ENCODE measurements at places on chromosomes 1 and 21.

DNA sequence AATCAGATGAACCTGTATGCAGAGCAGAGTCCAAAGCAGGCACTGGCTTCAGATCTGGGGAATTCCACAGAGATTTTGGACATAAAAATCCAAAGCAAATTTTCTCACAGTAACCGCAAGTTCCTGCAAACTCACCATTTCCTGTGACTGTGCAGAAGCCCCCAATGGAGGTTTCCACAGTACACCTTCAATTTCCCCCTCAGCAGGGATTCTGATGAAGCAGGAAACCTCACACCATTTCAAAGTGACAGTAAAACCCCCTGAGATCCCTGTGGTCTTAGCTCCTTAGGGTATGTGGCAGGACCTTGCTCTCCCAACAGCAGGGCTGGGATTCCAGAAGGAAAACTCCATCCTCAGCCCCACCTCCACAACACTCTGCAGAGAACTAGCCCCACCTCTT is 6.0 kb upstream of the TGFBR3 start:
- DNase-seq: no peak

GRCh38 chr1:200916152-200916551 is 21.5 kb downstream of the INAVA start:
- DNase-seq: no peak

GRCh38 chr1:54016343-54017282 is 1.4 kb downstream of the LDLRAD1 start:
- DNase-seq: no peak

DNA sequence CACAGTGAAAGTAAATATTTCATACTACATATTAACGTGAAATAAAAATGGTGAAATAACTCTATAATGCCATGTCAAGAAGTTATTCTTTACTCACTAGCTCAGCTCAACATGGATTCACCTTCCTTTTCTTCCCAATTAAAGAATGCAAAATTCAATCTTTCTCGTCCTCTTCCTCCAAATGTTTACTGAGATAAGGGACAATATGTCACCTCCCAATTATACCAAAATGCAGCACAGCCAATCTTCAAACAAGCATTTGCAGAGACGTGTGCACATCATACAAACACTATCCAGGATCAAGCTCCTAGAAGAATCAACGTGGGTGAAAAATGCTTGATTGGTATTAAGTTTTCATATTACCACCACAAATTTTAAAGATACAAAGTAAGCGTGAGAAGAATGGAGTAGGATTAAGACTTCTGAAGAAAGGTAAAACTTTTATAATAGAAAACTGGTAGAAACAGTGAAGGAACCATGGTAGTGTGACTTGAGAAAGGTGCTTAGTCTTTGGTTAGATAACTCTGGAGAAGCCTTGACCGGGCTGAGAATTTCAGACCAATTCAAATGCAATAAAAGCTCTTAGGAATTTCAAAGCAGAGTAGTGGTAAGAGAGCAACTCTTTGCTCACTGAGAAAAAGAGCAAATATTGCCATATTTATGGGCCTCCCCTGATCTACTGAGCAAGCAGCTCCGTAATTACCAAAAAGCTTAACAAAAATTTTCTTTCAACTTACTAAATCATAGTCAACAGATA is 7.2 kb downstream of the PTP4A2 start:
- DNase-seq: no peak

GRCh38 chr1:99672038-99672437 is 26.1 kb downstream of the PALMD start:
- DNase-seq: no peak

GRCh38 chr1:220990427-220991339 is 111.4 kb downstream of the HLX start:
- no peak for DNase-seq

GRCh38 chr1:103353391-103353790 is 172.1 kb upstream of the RNPC3 start:
- no peak for DNase-seq

- DNase-seq: no peak
These were observed 306.3 kb upstream of the DUSP10 start for GRCh38 chr1:222048094-222048595.

DNA sequence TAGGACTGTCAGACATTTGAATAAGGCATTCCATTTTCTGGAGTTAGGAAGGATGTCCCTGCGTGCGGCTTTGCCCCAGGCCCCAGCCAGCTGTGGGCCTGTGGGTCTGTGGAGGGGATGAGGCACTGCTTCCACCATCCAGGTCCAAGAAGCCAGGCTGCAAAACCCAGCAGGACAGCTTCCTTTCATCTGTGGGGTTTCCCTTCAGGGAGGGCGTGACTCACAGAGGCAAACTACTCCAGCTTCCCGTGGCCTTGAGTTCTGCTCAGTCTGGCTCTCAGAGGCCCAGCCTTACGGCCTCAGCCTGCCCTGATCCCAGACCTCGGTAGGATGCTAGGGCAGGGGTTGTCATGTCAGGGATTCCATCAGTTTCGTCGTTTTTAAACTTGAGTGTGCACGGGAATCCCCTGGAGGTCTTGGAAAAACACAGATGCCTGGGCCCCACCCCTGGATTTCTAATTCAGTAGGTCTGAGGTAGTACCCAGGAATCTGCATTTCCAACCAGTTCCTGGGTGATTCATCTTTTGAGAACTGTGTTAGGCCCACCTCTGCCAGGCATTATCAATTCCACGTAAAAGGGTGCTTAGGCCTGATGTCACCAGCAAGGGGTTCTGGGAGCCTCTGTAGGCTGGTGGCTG is 32.3 kb upstream of the TENT5C start:
- no peak for DNase-seq

- DNase-seq: no peak
These were observed 34.1 kb downstream of the TMCO4 start for GRCh38 chr1:19765623-19766022.

DNA sequence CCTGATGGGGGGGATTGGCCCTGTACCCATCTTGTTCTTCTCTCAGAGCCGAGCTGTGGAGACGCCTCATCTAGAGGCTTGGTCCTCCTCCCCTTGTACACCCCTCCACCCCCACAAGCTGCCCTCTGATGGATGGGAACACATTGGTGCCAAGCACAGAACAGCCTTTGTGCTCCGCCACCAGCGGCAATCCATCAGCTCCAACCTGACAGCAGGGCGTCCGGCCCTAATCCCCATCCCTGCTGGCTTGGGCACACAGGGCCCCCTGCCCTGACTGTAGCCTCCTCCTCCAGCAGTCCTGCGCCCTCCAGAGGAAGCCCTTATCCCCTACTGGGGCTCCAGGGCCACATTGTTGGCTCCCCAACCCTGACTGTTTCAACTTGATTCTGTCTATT is 3.8 kb upstream of the MYOG start:
- DNase-seq: no peak

DNA sequence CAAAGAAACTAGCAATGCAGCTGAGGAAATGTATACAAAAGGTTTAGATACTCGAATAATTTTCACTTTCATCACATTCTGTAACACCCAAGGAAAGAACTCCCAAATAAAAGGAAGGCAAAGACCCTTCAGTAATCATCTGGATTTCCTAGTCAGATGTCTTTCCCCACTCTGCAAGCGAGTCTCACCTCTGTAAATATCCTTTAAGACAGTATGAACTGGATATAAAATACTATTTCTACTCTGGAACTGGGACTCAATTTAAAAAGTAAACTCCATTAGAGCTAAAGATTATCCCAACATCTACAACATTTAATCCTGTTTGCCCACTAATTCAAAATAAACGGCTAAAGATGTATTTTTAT is 27.0 kb downstream of the C2CD2 start:
- DNase-seq: no peak

DNA sequence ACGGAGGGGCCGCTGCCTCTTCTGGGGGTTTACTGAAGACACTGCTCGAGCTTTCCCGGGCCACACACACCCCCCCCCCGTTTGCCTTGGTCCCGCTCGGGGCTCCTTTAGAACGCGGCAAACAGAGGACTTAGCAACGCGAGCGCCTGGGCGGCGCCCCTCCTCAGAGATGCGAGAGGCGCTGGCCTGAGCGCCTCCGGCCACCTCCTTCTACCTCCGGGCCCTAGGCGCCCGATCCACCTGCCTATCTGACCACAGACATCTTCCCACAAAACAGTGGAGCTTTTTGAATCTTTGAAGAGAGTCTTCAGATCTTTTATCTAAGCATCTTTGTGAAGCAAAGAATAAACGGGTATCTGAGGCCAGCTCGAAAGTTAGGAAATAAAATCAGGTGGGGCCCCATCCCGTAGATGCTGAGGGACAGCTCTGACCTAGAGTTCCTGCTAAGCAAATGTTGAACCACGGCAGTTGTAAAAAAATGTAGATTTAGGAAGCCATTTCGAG is 436 bp upstream of the TTLL7 start:
- DNase-seq: no peak

DNA sequence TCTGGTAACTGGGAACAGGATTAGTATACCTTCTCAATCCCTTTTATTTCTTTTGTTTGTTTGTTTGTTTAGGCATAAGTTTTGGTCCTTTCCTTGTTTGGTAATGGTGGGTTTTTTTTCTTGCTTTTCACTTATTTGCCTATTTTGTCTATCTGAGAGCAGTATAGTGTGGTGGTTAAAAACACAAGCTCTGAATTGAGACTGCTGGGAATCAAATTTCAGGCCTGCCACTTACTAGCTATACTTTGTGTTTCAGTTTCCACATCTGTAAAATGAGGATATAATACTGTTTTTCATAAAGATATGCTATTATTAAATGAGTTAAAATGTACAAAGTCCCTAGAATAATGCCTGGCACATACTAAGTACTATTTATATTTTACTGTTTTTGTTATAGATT is 81.6 kb upstream of the IVNS1ABP start:
- DNase-seq: no peak

DNA sequence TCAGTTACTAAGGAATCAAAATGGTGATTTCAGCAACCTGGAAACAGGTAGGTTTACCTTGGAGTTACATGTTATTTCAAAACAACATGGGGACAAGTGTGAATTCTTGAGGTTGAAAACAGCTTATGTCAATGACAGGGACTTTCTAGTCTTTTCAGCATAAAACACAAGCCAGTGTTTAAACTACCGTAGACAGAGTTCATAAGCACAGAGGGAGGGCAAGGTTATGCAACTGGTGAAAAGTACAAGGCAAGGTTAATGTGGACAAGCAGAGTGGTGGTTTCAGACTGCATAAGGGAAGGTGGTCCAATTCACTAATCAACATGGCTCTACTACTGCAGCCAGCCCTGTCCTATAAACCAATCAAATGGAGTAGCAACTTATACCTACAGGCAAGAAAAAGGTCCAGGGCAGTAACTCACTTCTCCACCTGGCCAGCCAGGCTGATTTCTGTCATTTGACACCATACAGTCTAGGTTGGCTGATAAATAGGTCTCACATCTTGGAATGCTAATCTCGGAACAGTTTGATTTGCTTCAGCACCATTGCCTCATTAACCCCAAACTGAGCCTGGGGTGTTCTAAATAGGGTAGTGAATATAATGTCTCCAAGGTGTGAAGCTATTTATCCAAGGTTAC is 250.3 kb upstream of the PROX1 start:
- DNase-seq: no peak

- no peak for DNase-seq
These were observed 43.4 kb downstream of the WASF2 start for GRCh38 chr1:27446496-27447020.

- no peak for DNase-seq
These were observed 8.1 kb downstream of the COL18A1 start for GRCh38 chr21:45412909-45413611.

DNA sequence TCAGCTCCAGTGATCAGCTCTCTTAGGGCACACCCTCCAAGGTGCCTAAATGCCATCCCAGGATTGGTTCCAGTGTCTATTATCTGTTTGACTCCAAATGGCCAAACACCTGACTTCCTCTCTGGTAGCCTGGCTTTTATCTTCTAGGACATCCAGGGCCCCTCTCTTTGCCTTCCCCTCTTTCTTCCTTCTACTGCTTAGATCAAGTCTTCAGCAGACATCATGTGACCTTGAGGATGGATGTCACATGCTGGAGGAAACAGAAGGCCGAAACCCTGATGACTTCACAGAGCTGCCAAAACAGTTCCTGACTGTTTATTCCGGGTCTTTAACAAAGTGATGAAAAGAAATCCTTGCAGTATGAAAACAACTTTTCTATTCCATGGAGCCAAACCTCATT is 24.4 kb upstream of the WDR26 start:
- no peak for DNase-seq

DNA sequence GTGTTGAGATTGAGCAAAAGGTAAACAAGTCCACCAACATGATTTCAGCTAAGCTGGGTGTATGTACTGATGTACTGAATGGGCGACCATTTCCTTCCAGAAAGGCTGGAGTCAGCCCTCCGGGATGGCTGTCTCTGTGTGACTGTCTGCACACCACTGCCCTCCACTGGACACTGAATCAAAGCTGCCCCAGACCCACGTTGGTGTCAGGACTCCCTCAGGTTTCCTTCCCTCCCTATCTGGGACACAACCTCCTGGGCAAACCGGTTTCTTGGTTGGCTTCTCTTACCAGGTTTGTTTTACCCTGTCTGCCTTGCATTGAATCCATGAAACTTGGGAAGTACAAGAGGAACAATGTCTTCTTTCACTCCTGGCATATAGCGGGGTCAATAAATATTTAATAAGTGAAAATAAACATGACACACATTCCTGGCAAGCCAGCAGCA is 5.3 kb upstream of the SRP9 start:
- DNase-seq: no peak

DNA sequence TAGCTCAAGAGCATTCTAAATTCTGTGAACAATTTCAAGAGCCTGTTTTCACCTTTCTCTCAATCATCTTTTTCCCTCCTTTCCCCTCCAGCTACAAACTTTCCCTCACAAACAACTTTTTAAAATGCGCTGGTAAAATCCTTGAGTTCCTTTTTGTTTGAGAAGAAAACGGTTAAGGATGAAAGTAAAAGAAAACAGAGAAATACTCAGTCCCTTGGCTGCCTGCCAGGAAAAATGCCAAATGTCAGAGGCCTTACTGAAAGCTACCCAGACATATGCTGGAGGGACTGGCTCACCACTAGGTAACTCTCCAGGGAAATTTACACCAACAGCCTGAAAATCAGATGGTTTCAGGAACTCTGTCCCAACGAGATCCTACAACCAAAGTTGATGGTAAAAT is 11.0 kb upstream of the SERBP1 start:
- no peak for DNase-seq

DNA sequence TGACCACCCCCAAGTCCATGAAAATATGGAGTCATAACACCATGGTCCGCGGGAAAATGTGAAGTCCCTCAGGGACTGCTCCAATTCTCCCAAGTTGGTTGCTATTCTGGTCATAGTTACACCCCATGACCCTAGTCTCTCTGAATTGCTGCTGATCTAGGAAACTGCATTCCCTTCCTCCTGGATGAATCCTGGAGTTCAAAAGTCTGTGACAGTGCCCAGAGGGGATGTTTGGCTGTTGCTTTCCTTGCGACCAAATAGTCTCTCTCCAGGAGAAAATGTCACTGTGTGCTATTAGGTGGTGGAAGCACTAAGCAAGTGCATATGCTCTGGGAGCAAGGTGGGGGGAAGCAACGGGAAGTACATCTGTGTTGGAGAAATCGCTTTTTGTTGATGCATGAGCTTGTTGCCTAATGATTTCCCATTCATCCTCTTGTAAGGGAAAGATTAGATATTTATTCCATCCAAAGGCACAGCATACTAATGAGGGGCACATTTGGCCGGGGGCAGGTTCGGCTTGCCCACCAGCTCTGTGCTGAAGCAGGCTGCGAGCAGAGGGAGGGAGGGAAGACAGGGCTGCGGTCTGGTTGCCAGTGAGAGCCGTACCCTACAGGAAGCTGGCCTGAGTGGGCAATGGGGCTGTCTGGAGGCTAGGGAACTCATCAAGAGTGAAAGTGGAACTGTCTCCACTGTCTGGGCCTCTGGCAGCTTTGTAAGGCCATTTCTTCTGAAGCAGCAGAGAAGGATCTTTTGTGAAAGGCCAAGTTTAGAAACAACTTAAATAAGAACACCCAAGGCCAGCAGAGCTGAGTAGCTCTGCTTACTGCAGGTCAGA is 27.2 kb downstream of the SYT6 start:
- no peak for DNase-seq

- DNase-seq: no peak
These were observed 565 bp downstream of the WLS start for GRCh38 chr1:68231627-68232288.

Data from cortex of kidney (tissue), 1 donor.